NCI-H1092 (cell line): ENCODE measurements at places on chromosomes 2 and 18.

DNA sequence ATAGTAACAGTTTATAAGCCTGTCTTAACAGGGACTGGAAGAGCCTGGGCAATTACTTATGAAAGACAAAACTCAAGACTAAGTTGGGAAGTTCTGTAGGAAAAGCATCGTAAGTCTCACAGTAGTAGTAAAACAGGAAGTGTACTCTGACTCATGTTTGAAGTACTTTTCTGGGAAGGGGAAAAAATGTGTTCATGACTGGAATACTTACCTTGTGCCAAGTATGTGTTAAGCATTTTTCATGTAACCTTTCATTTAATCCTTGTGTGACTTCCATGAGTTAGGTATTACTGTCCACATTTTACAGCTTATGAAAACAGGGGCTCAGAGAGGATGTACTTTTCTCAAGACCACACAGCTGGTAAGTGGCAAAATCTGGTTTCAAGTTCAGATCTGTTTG, 13.7 kb upstream of the SKOR2 start:
- no peak for DNase-seq

GRCh38 chr2:98445683-98446581, 1.3 kb downstream of the INPP4A start:
- DNase-seq = no peak

GRCh38 chr18:75293591-75293990, 83.0 kb downstream of the TSHZ1 start:
- DNase-seq = no peak

DNA sequence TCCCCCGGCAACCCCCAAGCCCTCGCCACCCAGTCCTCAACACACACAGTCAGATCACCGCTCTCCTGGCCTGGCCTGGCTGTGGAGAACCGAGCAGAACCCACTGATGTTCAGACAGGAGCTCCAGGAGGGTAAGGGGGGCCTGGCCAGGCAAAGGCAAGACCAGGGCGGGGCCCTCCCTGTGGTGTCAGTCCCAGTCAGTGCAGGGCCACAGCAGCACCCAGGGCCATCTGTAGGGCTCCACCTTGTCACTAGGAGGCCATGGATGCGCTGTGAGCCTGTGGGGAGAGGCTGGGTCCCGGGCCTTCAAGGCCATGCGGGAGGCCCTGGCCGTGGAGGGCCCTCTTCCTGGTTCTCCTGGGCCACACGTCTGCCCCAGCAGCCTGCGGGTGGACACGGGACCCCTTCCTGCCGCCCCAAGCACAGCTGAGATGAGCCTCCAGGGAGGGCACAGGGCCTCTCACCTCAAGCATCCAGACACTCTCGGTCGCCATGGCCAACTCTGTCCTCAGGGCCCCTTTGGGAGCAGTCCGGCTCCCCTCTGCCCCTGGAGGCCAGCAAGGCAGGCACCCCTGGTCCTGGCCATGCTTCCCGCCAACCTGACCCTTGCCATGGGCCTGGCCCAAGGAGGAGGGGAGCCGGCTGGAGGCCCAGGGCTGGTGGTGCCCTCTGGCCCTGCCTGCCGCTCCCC, 2.0 kb downstream of the ANO7 start:
- no peak for DNase-seq

GRCh38 chr18:30811580-30811979, 231.0 kb downstream of the DSC3 start:
- no peak for DNase-seq

- no peak for DNase-seq
Observed at GRCh38 chr18:77632758-77633157, 383.1 kb downstream of the GALR1 start.

DNA sequence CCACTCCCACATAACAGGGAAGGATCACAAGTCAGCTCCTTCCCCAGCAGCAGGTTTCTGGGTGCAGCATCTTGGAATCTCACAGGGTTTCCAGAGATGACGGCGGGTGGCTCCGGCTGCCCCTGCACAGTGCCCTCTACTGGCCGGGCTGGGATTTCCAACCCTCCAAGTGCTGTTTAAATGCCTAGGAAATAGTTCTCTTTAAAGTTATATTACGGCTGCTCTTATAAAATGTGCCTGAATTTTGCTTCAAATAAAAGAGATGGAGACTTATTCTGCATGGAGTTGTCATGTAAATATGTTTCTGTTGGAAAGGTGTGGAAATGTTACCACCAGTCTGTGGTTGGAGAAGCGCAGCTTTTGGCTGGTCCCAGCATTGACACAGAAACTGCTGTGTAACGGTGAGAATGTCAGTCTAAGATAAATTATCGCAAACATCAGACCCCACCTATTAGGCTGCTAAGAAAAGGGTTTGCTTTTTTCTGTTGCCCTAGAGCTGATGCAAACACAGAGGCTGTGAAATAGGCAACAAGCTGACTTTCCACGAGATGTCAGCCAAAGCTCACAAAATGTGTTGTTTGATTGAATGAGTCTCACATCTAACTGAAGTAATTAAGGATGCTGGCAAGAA, 3.3 kb upstream of the HJURP start:
- no peak for DNase-seq
